Brain (organoid and tissue), 16 donors: ENCODE measurements at places on chromosomes 7 and 10.

- DNase-seq = no peak
These were observed 989.3 kb downstream of the LRMDA start for GRCh38 chr10:76420725-76421124.

DNA sequence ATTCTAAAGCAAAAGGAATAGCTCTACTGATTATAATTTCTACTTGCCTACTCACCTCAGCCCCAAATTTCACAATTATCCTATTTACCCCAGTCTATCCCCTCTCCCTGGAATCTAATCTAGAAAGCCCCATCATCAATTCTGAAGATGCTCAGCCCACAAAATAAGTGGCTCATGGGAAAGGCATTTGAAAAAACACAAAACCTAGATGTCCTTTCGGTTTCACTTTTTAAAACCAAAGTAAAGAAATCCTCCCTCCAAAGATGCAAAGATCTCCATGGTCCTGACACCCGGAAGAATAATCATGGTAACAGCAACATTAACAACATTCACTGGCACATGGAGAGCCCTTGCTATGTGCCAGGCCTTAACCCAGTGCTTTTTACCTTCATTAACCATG, 224.8 kb downstream of the FGFR2 start:
- DNase-seq = no peak

DNA sequence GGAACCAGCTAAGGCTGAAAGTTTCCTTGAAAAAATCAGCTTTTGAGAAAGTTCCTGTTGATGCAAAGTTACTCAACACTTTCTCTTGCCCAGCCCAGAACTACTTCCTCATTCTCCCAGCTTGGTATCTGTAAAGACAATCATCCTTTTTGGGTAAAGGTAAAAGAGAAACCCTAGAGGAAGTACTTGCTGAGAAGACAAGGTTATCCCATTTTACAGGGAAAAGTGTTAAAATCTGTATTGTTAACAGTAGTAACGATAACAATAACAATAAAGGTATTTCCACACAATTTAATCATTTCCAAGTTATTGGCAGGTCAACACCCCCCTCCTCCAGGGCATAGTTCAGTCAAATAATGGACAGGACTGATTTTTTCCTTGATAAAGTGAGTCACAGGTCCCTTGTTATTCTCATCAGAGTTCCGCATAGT, 2.4 kb downstream of the ALOX5 start:
- no peak for DNase-seq

- DNase-seq = no peak
These were observed 19.2 kb upstream of the BMPER start for GRCh38 chr7:33886149-33886623.

DNA sequence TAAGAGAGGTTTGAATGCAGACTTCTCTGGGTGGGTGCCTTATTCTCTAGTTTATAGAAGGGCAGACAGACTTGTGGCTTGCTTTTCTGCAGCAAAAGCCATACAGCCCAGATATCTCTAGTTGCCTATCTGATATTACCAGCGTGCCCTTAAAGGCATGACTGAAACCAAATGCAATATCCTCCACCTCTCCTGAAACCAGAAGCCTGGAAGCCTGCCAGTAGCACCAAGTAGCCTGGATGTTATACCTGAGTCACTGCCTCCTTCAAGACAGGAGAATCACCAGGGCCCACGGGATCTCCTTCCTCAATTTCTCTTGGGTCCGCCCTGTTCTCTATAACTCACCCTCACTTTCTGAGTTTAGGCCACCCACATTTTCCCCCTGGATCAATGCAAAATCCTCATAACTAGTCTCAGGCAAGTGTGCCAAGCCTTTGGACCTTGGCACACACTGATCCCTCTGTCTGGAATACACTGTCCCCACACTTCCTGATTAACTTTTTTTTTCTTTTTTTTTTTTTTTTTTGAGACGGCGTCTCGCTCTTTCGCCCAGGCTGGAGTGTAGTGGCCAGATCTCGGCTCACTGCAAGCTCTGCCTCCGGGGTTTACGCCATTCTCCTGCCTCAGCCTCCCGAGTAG, 638.4 kb downstream of the GALNT17 start:
- no peak for DNase-seq

GRCh38 chr10:131729938-131730660, 170.7 kb upstream of the PPP2R2D start:
- DNase-seq = no peak

GRCh38 chr10:61223576-61223975, 229.6 kb downstream of the TMEM26 start:
- DNase-seq = no peak

- no peak for DNase-seq
These were observed 51.1 kb upstream of the AHR start for GRCh38 chr7:17247357-17247756.

DNA sequence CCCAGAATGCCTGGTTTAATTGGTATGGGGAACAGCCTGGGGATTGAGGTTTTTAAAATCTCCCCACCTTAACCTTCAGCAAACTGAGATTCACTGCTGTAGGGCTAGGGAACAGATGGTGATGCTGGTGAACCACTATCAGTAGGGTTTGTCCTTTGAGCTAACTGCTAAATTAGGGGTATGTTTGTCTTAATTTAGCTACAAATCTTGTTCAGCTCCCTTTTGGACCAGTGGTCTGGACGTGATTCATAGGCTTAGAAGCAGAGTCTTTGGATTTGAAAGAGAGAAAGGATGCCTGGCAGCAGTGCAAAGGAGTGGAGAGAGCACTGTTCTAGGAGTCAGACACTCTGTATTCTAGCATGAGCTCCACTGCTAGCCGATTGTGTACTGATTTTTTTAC, 2.8 kb downstream of the HDAC9 start:
- no peak for DNase-seq

DNA sequence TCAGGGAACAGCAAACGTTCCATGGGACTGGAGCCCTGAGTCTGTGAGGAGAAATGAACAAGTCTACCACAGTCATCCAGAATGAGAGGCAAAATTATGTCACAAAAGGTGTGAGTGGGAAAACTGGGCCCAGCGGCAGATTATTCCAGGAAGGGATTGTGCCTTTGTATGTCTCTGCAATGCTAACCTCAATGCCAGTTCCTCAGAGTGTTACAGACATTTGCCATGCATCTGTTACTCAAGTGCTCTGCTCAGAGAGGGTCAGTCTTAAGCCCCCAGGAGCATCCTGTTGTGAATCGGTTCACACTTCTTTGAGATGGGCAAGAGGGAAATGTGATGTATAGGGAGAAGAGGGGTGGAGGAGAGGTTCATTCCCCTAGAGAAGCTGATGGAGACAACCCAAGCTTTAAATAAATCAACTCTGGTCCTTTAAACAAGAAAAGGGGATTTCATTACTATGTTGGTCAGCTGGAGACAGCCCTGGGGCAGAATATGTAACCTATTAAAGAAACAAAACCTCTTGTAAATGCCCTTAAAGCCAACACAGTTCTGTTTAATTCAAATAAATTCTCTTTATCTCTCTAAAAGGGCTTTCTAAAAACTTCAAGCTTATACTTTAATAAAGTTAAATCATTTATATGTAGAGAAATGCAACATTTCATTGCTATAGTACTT, 85.9 kb upstream of the GRB10 start:
- no peak for DNase-seq

DNA sequence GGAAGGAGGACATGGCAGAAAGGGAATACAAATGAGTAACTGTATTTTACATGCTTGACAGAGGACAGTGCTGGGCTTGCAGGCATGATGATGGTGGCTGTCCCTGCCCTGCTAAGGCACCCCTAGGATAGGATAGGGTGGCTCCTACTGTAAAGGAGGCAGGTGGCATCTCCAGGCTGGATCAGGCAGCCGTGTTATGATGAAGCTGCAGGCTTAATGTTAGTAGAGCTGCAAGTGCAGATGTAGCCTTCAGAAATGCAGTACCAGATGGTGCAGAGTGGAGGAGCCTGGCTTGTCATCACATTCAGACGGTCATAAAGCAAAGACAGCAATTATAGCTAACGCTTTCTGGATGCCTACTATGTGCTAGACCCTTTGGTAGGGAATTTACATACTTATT, 287.9 kb upstream of the PODXL start:
- DNase-seq = peak; percentile 87

- DNase-seq = no peak
These were observed 220.3 kb downstream of the SNX13 start for GRCh38 chr7:17719998-17720397.

DNA sequence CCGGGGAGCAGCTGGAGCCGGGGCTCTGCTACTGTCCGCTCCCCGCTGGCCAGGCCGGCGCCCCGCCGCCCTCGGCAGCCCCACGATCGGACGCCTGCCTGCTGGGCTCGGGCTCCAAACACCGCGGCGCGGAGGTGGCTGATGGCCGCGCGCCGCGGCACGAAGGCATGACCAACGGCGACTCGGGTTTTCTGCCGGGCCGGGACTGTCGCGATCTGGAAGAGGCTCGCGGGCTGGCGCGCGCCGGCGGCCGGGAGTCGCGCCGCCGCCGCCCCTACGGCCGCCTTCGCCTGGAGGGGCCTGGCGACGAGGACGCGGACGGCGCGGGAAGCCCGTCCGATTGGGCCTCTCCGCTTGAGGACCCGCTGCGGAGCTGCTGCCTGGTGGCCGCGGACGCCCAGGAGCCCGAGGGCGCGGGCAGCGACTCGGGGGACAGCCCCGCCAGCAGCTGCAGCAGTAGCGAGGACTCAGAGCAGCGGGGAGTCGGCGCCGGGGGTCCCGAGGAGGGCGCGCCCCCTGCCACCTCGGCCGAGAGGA, 570 bp downstream of the TBC1D12 start:
- DNase-seq = peak; percentile 40

DNA sequence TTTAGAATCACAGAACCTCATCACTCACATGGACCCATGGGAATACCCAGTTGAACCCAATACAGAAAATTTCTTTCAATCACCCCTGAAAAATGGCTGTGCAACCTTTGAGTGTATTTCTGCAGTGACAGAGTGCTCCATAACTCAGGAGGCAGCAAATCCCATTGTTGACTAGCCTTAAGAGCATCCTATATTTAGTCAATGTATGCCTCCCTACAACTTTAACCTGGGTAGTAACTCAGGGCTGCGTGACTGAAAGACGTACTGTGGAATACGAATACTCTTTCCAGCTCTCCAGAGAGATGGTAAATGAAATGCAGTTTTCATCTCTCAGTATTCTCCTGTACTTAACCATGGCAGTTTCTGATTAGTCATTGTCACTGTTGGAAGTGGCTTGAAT, 573.0 kb upstream of the POM121L12 start:
- DNase-seq = no peak

- DNase-seq = peak; percentile 10
These were observed 315.3 kb downstream of the LHFPL3 start for GRCh38 chr7:104643587-104644217.

- DNase-seq = no peak
These were observed 90.9 kb upstream of the SMNDC1 start for GRCh38 chr10:110395350-110396283.

- DNase-seq = no peak
These were observed 99.4 kb downstream of the MTPN start for GRCh38 chr7:135877805-135878204.

DNA sequence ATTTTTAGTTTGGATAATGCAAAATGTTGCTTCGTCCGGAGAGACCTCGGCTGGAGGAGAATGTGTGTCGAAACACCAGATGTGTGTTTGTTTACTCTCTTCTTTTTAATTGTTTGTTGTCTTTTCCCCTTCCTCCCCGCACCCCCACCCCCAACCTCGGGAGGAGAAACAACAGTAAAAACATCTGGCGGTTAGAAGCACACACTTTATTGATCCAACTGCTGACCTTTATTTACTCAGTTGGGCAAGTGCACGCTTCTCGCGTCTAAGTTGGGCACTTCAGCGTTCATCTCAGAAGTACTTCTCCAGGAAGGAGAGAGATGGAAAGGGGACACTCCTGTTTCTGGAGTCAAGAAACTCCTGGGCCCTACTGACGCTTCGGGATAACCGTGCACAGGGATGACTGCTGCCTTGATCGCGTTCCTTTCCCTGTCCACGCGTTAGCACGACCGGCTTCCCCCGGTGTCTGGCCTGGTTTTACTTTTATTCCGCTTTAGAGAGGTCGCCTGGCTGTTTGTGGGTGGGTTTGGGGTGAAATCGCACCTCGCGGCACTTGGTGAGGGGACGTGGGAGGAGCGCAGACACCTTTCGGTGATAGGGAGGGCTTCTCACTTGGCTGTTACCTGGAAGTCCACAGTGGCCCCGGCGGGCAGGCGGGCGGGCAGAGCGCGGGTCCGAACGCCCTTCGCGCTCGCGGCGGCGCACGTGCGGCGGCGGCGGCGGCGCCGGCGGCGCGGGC, 168.3 kb upstream of the PPP1R3A start:
- peak; percentile 58 for DNase-seq

GRCh38 chr7:142925413-142925812, 8.1 kb downstream of the TRPV5 start:
- no peak for DNase-seq

DNA sequence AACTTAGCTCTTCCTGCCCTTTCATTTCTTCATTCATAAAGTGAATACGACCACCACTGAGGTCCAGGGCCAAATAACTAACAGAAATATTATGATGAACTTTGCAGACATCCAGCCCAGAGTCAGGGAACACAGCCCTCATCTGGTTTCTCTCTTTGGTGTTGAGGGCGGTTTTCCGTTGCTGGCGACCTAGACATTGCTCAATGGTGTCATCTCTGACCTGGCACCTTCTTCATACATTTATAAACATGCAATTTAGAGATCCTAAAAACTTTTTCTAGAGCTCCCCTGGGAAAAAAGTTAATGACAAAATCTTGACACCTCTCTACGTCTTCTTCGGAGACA, 324 bp upstream of the TET1 start:
- no peak for DNase-seq

DNA sequence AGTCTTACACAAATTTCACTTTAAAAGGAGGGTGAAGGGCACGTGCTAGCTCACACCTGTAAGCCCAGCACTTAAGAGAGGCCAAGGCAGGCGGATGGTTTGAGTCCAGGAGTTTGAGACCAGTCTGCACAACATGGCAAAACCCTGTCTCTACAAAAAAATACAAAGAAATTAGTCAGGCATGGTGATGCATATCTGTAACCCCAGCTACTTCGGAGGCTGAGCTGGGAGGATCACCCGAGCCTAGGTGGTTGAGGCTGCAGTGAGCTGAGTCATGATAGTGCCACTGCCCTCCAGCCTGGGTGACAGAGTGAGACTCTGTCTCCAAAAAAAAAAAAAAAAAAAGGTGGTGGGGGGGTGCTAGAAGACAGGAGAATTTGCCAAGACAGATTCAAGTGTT, 237.3 kb upstream of the KLF14 start:
- DNase-seq = no peak

- DNase-seq = no peak
These were observed 82.5 kb upstream of the GATA3 start for GRCh38 chr10:7971949-7972348.

GRCh38 chr10:55734112-55734511, 626.9 kb downstream of the ZWINT start:
- DNase-seq = no peak

DNA sequence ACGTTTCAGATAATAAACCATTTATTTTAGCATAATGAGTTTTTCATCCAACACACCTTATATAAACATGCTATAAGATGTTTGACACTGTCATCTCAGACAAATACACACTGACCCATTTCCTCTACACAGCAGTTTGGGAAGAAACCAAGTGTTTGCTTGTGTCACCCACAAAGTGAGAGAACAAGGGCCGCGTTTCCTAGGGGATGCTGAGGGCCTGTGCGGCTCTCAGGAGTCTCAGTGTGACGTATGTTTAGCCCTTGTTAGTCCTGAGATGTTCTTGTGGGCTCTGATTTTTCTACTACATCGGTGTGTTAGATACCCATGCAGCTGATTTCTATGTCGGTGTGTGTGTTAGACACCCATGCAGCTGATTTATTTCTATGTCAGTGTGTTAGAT, 266.3 kb downstream of the DIP2C start:
- DNase-seq = peak; percentile 25

- no peak for DNase-seq
These were observed 5.4 kb upstream of the FAM237B start for GRCh38 chr7:90326500-90326899.
